ENCODE measurements at places on chromosomes 5 and 9. TPM values are rescaled to one million over a fixed set of nuclear protein-coding genes. Genes with fewer than 3 reads are reported as not detected.

The LRRTM2 gene
- total RNA-seq: 0.58 TPM

The TUSC1 gene
- 11.4 TPM for total RNA-seq

The OMD gene
- 35.7 TPM for total RNA-seq

The CTNND2 gene
- total RNA-seq: 10.1 TPM

The SLC27A6 gene
- 57.2 TPM for total RNA-seq

The CD72 gene
- total RNA-seq: 5.5 TPM

The SH3PXD2B gene
- total RNA-seq: 39.5 TPM

The SLC36A3 gene
- not detected for total RNA-seq

The GKAP1 gene
- total RNA-seq: 11.5 TPM

The SLC6A18 gene
- total RNA-seq: not detected

The WDR31 gene
- total RNA-seq: 4.6 TPM

The RAI14 gene
- 147 TPM for total RNA-seq

The CCDC192 gene
- total RNA-seq: 1.2 TPM

The RAD1 gene
- 16.3 TPM for total RNA-seq

The TEX48 gene
- not detected for total RNA-seq

The RNF180 gene
- 16.4 TPM for total RNA-seq

The PCDHB16 gene
- total RNA-seq: 9.5 TPM

The FGFR4 gene
- total RNA-seq: 1.4 TPM

The LURAP1L gene
- 7.8 TPM for total RNA-seq

The FGD3 gene
- 11.1 TPM for total RNA-seq

The ITK gene
- 4.8 TPM for total RNA-seq

The PCDHB11 gene
- 9.9 TPM for total RNA-seq

The OBP2B gene
- not detected for total RNA-seq

The SCGB3A2 gene
- 1.0 TPM for total RNA-seq

The CAST gene
- 295 TPM for total RNA-seq

The OR1J2 gene
- not detected for total RNA-seq

The IL4 gene
- not detected for total RNA-seq

The LECT2 gene
- total RNA-seq: not detected

The TICAM2 gene
- total RNA-seq: 5.9 TPM

The PCA3 gene
- total RNA-seq: 0.18 TPM

All from sciatic nerve (tissue), 2 donors.